ENCODE measurements at places on chromosomes 12 and 14. TPM values are rescaled to one million over a fixed set of nuclear protein-coding genes. Genes with fewer than 3 reads are reported as not detected.

Gene CPNE8
- total RNA-seq = 9.1 TPM

Gene CYP27B1
- total RNA-seq = 1.3 TPM

Gene GARIN6
- total RNA-seq = not detected

Gene SLC5A8
- total RNA-seq = not detected

Gene PMCH
- not detected for total RNA-seq

Gene DCP1B
- 14.7 TPM for total RNA-seq

Gene BLTP3B
- 22.2 TPM for total RNA-seq

Gene CISTR
- total RNA-seq = not detected

Gene C3AR1
- 0.25 TPM for total RNA-seq
